ENCODE measurements at places on chromosomes 5 and 9. TPM values are rescaled to one million over a fixed set of nuclear protein-coding genes. Genes with fewer than 3 reads are reported as not detected.

- H3K4me1 ChIP-seq, result peaks cover 25% of the 10 kb centered on the region
- DNase-seq, result peak; percentile 13
- H3K36me3 ChIP-seq, result no peaks in the 10 kb centered on the region
- H3K27me3 ChIP-seq, result no peaks in the 10 kb centered on the region
- H3K27ac ChIP-seq, result peak overlapping the region; percentile 16
- no peak overlapping the region for H3K4me3 ChIP-seq
Measured at GRCh38 chr5:131224387-131225201, 39.3 kb upstream of the CDC42SE2 start.

GRCh38 chr5:41156739-41157138, 56.6 kb downstream of the C6 start:
- H3K27me3 ChIP-seq, result no peaks in the 10 kb centered on the region
- no peak for DNase-seq
- H3K4me3 ChIP-seq, result no peak overlapping the region
- H3K27ac ChIP-seq, result no peak overlapping the region

Gene PAXX
- total RNA-seq, result 94.2 TPM

DNA sequence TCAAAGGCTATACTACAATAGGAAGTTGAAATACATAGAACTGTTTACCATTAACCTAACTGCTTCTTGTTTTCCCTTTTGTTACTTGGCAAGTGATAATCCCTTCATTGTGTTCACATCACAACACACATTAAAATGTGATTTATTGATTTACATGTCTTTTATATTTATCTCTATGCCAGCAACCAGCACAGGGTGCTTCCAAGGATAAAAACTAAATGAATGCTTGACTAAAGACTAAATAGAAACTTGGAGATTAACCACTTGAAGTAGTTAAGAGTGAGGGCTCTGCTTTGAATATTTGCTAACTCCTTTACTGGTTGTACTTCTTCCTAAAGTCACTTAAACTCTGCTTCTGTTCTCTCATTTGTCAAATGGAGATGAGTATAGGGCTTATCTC, 1730.6 kb downstream of the EFNA5 start:
- no peak overlapping the region for H3K27ac ChIP-seq
- H3K4me1 ChIP-seq, result no peaks in the 10 kb centered on the region
- DNase-seq, result no peak
- H3K27me3 ChIP-seq, result no peaks in the 10 kb centered on the region

GRCh38 chr9:13568405-13568804, 288.9 kb upstream of the MPDZ start:
- H3K27me3 ChIP-seq, result no peaks in the 10 kb centered on the region
- H3K4me3 ChIP-seq, result no peak overlapping the region
- DNase-seq, result no peak
- H3K4me1 ChIP-seq, result no peaks in the 10 kb centered on the region

DNA sequence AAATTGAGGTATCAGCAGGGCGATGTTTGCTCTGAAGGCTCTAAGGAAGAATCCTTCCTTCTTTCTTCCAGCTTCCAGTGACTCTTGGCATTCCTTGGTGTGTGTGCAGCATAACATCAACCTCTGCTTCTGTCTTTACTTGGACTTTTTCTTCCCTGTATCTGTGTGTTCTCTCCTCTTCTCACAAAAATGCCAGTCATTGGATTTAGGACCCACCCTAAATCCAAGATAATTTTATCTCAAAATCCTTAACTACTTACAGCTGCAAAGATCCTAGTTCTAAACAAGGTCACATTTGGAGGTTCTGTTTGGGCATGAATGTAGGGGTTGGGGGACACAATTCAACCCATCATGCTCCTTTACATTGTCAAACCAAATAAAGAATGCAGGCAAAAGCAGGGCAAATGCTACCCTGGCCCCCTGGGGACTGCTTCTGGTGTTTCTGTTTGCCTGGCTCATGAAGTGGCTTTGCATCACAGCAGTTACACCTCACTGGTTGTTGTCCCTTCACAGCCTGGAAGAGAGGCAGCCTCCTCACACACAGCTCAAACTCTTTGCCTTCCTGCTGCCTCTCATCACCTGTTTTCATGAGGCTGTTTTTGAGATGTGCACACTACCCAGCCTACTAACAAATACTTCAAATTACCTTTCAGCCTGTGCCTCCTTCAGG, 64.8 kb upstream of the PLCXD3 start:
- no peak for DNase-seq
- no peaks in the 10 kb centered on the region for H3K4me1 ChIP-seq
- no peak overlapping the region for H3K27ac ChIP-seq
- no peaks in the 10 kb centered on the region for H3K27me3 ChIP-seq

DNA sequence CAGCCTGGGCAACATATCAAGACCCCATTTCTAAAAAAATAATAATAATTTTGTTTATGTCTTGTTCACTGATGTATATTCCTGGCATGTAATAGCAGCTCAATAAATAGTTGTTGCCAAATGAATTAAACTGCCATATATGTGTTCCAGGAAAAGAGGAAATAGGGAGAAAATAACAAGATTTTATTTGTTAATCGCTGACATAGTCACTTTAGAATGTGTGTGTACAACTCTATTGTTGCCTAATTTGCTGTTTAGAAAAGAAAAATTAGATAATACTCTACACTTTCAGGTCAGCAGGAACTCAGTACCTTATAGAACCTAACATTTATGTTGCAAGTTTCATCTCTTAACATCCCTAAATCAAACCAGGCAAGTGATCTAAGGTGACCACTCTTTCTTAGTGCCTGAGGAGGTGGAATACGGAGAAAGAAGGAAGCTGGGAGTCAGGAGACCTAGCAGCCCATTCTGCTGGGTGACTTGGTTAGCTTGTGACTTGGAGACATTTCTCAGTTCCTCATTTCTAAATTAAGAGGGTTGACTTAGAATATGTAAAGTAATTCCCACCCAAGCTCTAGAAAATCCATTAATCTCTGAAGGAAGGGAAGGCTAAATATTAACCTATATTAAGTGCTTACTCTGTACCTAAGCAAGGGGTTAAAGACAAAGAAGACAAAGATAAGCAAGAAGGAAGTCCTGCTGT, 110.3 kb upstream of the IQGAP2 start:
- DNase-seq, result no peak
- H3K4me3 ChIP-seq, result no peak overlapping the region
- H3K36me3 ChIP-seq, result no peaks in the 10 kb centered on the region
- no peaks in the 10 kb centered on the region for H3K4me1 ChIP-seq

DNA sequence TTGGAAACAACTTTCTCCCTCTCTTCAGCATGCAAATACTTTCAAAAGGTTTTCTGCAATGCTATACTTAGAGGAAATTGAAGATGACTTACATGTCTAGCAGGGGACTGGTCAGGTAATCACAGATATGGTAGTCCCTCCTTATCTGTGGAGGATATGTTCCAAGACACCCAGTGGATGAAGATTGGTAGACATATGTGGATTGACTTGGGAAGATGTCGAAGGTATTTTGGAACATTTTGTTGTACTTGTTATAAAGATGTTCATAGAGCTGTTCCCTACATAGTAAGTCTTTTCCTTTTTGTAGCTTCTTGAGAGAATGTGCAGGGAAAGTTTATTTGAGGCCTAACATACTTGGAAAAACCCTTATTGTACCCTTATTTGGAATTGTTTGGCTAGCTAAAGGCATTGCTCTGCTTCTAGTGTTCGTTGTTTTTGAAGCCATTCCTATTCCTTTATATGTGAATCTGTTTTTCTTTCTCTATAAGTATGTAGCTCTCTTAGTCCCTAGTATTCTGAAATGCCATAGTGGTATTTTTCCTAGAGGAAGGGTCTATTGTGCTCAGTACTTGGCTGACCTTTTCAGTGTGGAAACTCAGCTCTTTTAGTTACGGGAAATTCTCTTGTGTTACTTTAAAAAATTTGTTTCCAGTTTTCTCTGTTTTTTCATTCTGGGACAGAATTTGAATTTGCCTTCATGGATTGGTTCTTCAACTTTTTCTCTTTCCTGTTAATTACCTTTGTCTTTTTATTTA, 25.7 kb downstream of the GPR151 start:
- H3K4me3 ChIP-seq, result no peak overlapping the region
- H3K4me1 ChIP-seq, result no peaks in the 10 kb centered on the region
- H3K27me3 ChIP-seq, result no peaks in the 10 kb centered on the region
- no peak overlapping the region for H3K27ac ChIP-seq

- no peak overlapping the region for H3K27ac ChIP-seq
- DNase-seq, result no peak
- no peaks in the 10 kb centered on the region for H3K36me3 ChIP-seq
- no peaks in the 10 kb centered on the region for H3K27me3 ChIP-seq
Measured at GRCh38 chr5:170538096-170538465, 34.3 kb downstream of the KCNIP1 start.

DNA sequence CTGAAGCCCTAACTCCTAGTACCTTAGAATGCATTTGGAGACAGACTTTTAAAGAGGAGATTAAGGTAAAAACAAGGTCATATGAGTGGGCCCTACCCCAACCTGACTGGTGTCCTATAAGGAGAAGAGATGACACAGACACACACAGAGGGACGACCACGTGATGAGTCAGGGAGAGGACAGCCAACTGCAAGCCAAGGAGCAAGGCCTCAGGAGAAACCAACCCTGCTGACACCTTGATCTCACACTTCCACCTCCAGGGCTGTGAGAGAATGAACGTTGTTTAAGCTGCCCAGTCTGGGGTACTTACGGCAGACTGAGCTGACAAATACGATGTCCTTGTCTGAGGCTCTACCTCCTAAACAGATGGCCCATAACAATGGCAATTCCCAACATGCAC, 93.6 kb downstream of the ROR2 start:
- H3K27ac ChIP-seq, result no peak overlapping the region
- H3K4me1 ChIP-seq, result no peaks in the 10 kb centered on the region
- H3K4me3 ChIP-seq, result no peak overlapping the region
- no peaks in the 10 kb centered on the region for H3K27me3 ChIP-seq
- H3K36me3 ChIP-seq, result no peaks in the 10 kb centered on the region

GRCh38 chr5:56951946-56952691, at the start of gene MIER3:
TSS of gene MIER3 (minus strand) at chr5:56952123. CDS start at chr5:56952102, 21 bp downstream.
- H3K36me3 ChIP-seq, result no peaks in the 10 kb centered on the region
- peak within 1 kb of the TSS; percentile 53 for H3K27ac ChIP-seq
- H3K4me1 ChIP-seq, result peaks cover 16% of the 10 kb centered on the region
- DNase-seq, result peak; percentile 83

Gene BTNL9
- not detected for total RNA-seq

- H3K27ac ChIP-seq, result no peak overlapping the region
- no peaks in the 10 kb centered on the region for H3K36me3 ChIP-seq
- no peaks in the 10 kb centered on the region for H3K27me3 ChIP-seq
- no peaks in the 10 kb centered on the region for H3K4me1 ChIP-seq
Measured at GRCh38 chr9:33785914-33786313, 9.4 kb upstream of the PRSS3 start.
